ENCODE measurements at places on chromosomes 5 and 9.

DNA sequence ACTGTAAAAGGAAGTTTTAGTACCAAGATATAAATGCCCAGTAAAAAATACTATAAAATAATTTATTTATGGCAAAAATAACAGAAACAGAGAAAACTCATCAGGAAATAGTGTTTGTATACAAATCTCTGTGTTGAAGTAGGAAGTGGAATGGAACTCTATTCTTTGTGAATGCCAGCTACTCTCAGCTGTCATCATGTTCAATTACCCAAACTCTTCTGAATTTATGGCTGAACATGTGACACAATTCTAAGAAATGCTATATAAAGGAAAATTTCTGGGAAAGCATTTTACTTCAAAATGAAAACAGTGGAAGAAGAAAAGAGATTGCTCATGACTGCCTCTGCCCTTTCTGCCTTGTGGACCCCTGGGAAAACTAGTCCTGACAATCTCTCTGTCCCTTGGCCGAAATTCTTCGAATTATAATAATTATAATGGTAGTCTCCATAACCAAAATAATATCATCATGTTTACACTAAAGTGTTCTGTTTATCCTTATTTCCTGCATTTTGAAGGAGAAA lies 522.3 kb upstream of the ST8SIA4 start:
- no peak for DNase-seq

DNA sequence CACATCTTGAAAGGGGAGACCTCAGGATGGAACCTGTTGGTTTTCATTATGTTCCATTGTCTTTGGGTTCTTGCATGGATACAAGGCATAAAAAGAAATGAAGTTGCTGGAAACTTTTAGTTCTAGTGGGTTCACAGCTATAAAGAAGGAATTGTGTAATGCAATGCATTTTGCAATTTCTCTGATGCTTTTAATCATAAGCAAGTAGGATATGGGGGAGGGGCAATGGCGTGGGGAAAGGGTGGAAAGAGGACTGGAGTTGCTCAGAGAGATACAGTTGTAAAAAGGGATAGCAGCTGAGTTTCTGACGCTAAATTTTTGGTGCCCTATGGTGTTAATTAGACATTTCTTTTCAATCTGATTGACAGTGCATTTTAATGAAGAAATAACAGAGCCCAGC lies 88.6 kb upstream of the FANCC start:
- DNase-seq: no peak

- DNase-seq: no peak
Measured at GRCh38 chr5:9479990-9480389, 65.9 kb downstream of the SEMA5A start.

DNA sequence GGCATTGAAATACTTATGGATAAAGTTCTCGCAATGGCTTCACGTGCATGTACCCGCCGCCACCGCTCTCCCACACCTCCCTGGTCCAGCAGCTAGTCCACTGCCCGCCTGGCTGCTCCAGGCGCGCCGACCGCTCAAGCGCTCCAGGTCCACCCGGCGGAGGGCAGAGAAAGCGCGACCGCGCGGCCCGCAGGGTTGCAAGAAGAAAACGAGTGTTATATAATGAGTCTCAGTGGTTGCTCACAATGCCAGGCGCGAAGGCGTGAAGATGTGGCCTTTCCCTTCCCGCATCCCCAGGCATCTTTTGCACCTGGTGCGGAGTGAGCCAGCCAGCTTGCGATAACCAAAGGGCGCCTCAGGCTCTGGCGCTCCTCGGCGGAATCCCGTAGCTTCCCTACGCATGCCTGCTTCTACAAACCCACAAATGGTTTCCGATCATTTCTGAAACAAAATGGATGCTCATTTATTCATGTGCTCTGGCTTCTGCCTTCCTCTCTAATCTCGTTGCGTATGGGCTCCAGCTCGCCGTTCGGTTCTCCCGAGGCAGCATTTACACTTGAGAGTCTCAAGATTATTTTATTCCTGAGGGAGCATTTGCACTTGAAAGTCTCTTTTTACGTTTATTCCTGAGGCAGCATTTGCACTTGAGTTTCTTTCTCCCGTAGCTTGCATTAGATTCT lies 25.7 kb downstream of the CDKN2A start:
- DNase-seq: no peak

- DNase-seq: no peak
Measured at GRCh38 chr5:133367984-133368383, 244.4 kb downstream of the FSTL4 start.

- no peak for DNase-seq
Measured at GRCh38 chr9:23522952-23523351, 303.1 kb downstream of the ELAVL2 start.

- DNase-seq: peak; percentile 14
Measured at GRCh38 chr5:148799737-148800527, 26.5 kb upstream of the ADRB2 start.

GRCh38 chr5:168648016-168648415 lies 68.8 kb upstream of the PANK3 start:
- DNase-seq: no peak

GRCh38 chr9:72274916-72275315 lies 90.1 kb downstream of the ZFAND5 start:
- DNase-seq: no peak

GRCh38 chr9:72334658-72335337 lies 30.2 kb downstream of the ZFAND5 start:
- no peak for DNase-seq

DNA sequence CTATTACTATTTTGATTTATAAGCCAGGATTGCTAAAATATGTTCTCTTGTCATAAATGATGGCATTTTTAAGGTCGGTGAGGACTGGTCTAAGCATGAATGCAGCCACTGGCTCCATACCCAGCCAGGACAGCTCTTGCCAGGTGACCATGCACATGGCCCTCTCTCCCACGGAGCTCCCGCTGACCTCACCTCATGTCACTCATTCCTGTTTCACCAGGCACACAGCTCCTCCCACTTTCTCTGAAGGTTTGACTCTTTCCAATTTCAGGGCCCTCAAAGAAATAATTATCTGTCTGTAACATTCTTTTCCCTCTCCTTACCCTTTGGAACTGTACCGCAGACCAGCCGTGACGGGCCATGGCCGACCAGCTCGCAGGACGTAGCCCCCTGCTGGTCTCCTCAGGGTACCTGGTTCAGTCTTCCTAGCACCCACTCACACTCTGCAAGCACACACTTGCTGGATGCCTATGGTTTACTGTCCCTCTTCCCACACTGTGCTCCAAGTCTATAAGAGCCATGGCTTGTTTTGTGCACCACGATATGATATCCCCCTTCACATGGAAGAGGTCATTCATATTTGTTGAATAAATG lies 72.5 kb downstream of the LIFR start:
- no peak for DNase-seq

- no peak for DNase-seq
Measured at GRCh38 chr9:92718086-92719001, 46.3 kb downstream of the BICD2 start.

Data from stimulated activated CD4-positive, alpha-beta T cell treated with anti-CD3 and anti-CD28 coated beads, TNF-alpha, amount 100 ng/mL, for 24 hours (primary cell).